ENCODE measurements at places on chromosomes 4 and X.
A peak's percentile ranks its signal among the peaks of the same experiment; 100 is the strongest.

DNA sequence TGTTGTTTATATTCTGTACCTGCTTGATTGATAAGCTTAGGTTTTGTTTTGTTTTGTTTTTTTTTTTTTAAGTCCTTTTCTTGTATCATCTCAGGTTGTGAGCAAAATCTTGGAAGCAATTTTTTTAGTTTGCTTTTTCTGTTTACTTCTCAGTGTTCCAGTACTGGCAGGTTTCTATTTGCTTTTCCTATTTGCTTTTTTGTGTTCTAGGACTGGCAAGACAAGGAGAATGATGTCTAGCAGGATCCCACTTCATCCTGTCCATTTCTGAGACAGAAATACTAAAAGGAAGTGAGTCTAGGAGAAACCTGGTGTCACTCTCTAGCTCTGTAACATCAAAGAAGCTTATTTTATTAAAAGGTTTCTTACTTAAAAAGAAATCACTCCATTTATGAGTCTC, 15.6 kb downstream of the CXCL13 start:
- DNase-seq: no peak

DNA sequence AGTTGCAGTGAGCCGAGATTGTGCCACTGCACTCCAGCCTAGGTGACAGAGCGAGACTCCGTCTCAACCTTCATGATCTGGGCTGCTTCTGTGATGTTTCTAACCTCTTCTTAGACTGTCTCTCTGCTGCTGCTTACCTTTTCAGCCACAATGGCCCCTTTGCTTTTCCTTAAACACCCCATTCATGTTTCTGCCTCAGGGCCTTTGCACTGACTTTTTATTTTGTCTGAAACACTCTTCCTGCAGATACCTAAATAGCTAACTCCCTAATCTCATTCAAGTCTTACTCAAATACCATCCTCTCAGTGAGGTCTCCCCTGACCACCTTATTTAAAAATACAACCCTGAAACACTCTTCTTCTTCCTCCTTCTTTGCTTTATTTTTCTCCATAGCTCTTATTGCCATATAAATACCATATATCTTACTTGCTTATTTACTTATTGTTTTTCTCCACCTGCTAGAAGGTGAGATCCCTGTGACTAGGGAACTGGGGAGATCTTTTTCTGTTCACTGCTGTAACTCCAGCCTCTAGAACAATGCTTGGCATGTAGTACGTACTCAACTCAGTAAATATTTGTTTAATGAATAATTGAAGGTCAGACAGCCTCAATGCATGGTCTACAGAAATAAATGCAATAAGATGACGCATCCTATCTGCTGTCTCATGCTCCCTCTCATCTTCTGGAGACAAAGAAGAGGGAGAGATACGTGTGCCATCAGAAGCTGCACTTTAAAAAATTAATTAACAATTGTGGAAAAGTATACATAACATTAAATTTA, 43.8 kb upstream of the SETD7 start:
- DNase-seq: no peak

GRCh38 chr4:3268395-3269104, 19.6 kb downstream of the MSANTD1 start:
- DNase-seq: no peak

- DNase-seq: no peak
These were observed 18.1 kb upstream of the PAGE5 start for GRCh38 chrX:55201930-55202579.

GRCh38 chr4:81465406-81466340, 6.0 kb downstream of the RASGEF1B start:
- DNase-seq: peak; percentile 73

All from NCI-H774 (cell line).